Glutamatergic neuron (in vitro differentiated cells): ENCODE measurements at places on chromosomes 3 and 15. TPM values are rescaled to one million over a fixed set of nuclear protein-coding genes. Genes with fewer than 3 reads are reported as not detected.

GRCh38 chr3:9168241-9168741 lies 81.2 kb downstream of the SRGAP3 start:
- no peak overlapping the region for H3K27ac ChIP-seq
- H3K27me3 ChIP-seq: peaks cover 5% of the 10 kb centered on the region
- DNase-seq: no peak
- peaks cover 18% of the 10 kb centered on the region for H3K4me1 ChIP-seq
- no peak overlapping the region for H3K4me3 ChIP-seq

ISLR gene
- total RNA-seq: 1.2 TPM

RARRES1 gene
- total RNA-seq: 1.7 TPM

CNTN3 gene
- total RNA-seq: 2.2 TPM

CLDN18 gene
- not detected for total RNA-seq

- H3K27ac ChIP-seq: no peak overlapping the region
- peaks cover 7% of the 10 kb centered on the region for H3K27me3 ChIP-seq
- H3K4me3 ChIP-seq: no peak overlapping the region
- no peak for DNase-seq
- peaks cover 7% of the 10 kb centered on the region for H3K4me1 ChIP-seq
Measured at GRCh38 chr3:80055306-80055705, 287.5 kb upstream of the ROBO1 start.

DNA sequence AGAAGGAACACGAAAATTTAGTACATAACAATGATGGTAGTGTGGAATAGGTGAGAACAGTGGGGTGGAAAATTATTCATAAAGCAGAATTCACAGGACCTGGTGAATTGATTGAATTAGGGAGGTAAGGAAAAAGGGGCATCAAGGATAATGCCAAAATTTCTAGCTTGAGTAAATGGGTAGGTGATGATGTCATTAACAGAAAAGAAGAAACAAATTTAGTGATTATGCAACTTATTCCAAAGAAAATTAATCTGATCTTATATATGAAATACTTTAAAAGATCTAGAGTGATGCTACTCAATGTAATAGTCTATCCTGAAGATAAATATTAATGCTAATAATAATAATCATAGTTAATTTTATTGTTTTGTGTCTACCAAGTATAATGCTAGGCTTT lies 544.6 kb upstream of the LMCD1 start:
- H3K4me3 ChIP-seq: no peak overlapping the region
- no peaks in the 10 kb centered on the region for H3K27me3 ChIP-seq
- no peak for DNase-seq
- no peaks in the 10 kb centered on the region for H3K4me1 ChIP-seq
- no peak overlapping the region for H3K27ac ChIP-seq

EXD1 gene
- not detected for total RNA-seq

LTK gene
- 3.2 TPM for total RNA-seq

DNA sequence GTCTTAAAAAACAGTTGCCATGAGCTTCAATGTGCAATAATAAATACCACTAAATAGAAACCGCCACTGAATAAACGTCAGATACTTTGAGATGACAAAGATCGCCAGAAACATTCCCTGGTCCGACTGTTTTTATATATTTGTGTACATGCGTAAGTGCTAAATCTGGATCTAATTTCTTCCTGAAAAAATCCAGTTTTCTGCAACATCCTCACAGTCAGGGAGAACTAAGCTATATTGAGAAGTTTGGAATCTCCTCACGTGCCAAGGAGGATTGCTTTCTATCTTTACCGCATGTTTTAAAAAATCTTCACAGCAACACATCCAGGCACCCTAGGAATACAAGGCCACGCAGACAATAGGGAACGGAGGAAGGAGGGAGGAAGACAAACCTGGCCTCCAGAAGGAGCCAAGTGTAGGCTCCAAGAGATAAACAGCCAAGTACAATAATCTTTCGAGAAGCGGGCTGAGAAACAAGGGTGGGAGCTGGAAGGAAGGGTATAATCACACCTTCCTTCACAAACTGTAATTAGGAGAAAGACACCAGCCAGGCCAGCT lies 5.7 kb downstream of the VGLL4 start:
- peaks cover 9% of the 10 kb centered on the region for H3K27me3 ChIP-seq
- peaks cover 39% of the 10 kb centered on the region for H3K4me1 ChIP-seq
- DNase-seq: no peak
- peak overlapping the region; percentile 79 for H3K27ac ChIP-seq
- H3K4me3 ChIP-seq: peak overlapping the region; percentile 50

DNA sequence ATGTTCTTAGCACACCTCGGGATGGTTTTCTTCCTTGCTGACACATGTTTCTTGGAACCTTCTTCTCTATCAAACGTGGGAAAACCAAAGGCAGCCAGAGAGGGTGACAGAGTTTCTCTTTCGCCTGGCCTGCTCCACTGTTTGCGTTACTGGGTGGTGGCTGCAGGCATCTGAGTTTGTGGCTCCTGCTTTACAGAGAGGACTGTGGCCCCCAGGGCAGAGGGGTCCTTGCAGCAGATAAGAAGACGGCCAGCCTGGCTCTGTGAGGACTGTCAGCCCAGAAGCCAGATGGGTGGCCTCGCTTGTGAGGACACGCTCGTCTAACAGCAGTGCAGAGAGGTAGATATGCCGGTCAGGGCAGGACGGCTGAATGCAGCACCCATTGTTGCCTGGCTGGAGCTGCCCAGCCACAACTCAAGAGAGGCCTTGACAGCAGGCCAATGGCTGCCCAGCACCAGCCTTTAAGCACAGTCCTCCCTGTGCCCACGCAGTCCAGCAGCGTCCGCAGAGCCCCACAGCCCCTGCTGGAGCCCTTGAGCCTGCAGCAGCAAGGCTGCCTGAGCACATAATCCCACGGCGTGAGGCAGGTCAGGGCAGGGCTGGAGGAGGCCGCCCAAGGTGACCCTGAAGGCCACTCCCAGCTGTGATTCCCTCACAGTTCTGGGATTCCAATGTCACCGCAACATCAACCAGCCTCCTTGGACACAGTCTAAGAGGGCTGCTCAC lies 15.0 kb upstream of the SPTBN5 start:
- peaks cover 13% of the 10 kb centered on the region for H3K4me1 ChIP-seq
- no peak overlapping the region for H3K4me3 ChIP-seq
- peaks cover 4% of the 10 kb centered on the region for H3K27me3 ChIP-seq
- no peak for DNase-seq
- H3K27ac ChIP-seq: no peak overlapping the region
- peaks cover 5% of the 10 kb centered on the region for H3K36me3 ChIP-seq

DNA sequence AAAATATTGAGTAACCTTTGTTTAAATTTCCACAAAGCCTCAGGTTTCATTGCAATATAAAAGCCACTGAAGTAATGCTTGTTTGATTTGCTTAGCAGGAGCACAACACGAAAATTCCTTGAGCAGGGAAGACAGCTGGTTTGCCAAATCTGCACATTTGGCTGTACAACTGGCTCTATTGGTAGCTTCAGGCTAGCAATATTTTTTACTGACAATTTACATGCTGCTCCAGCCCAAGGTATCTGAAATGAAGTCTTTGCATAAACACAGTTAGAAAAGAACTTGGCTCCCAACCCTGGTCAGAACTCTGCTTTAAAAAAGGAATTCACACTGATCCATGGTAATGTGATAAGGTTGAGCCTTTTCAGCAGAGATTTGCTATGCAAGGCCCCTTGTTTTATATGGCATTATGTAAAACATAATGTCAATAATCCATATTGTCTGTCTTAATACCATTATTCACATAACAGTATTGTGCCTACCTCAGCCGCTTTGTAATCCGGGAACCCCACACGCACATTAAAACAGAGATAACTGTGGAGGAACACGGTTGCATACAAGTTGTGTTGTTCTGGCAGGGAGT lies 55.7 kb upstream of the CHL1 start:
- no peak overlapping the region for H3K27ac ChIP-seq

HDGFL3 gene
- total RNA-seq: 130 TPM

GNAI2 gene
- 297 TPM for total RNA-seq

DNA sequence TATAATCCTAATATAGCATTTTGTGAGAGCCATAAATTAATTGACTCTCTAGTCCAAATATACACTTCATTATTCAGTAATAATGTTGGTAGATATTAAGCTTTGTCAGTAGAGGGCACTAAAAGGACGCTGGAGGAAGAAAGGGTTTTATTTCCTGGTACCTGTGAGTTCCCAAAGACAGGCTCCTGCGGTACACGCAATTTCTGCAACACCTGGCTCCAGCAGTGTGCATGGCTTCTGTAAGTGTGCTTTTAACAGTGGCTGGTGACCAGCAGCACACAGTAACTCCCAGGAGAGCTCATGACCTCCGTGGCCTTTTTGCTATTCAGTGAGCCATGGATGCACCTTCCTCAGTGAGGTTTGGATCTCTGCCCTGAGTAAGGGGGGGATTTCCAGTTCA lies 338.3 kb upstream of the ZNF385D start:
- H3K36me3 ChIP-seq: no peaks in the 10 kb centered on the region
- no peaks in the 10 kb centered on the region for H3K27me3 ChIP-seq
- H3K4me1 ChIP-seq: no peaks in the 10 kb centered on the region
- DNase-seq: peak; percentile 27

GRCh38 chr15:29092376-29093064 lies 177.1 kb downstream of the NSMCE3 start:
- DNase-seq: no peak
- H3K27me3 ChIP-seq: peaks cover 17% of the 10 kb centered on the region
- peak overlapping the region; percentile 6 for H3K4me3 ChIP-seq
- no peaks in the 10 kb centered on the region for H3K36me3 ChIP-seq
- peaks cover 6% of the 10 kb centered on the region for H3K4me1 ChIP-seq
- H3K27ac ChIP-seq: no peak overlapping the region

- H3K27me3 ChIP-seq: no peaks in the 10 kb centered on the region
- H3K4me1 ChIP-seq: no peaks in the 10 kb centered on the region
- no peak overlapping the region for H3K4me3 ChIP-seq
- DNase-seq: no peak
Measured at GRCh38 chr15:62046078-62046743, 14.0 kb downstream of the VPS13C start.

CCDC12 gene
- total RNA-seq: 41.4 TPM
